ENCODE measurements at places on chromosomes 13 and 19.

DNA sequence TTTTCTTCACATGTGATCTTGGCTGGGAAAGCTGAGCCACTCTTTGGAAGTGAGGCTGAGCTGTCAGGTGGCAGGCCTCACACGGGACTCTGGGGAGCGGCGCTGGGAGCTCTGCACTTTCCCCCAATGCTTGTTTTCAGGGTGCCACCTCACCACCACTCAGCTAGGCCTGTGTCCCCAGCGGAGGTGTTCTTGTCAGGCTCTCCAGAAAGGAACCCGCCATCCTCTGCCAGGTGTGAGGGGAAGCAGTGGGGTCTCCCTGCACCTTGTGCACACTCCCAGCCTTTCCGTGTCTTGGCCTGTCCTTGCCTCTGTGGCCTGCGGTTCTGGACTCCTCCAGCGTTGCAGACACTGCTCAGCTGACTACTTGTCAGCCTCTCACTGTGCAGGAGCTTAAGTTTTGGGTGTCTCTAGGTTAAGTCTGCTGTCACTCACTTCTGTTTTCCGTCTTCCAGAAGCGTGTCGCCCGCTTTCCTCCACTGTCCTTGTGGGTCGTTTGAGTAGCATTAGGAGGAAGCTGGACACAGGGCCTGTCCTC is 51.9 kb downstream of the GGACT start:
- DNase-seq = no peak

DNA sequence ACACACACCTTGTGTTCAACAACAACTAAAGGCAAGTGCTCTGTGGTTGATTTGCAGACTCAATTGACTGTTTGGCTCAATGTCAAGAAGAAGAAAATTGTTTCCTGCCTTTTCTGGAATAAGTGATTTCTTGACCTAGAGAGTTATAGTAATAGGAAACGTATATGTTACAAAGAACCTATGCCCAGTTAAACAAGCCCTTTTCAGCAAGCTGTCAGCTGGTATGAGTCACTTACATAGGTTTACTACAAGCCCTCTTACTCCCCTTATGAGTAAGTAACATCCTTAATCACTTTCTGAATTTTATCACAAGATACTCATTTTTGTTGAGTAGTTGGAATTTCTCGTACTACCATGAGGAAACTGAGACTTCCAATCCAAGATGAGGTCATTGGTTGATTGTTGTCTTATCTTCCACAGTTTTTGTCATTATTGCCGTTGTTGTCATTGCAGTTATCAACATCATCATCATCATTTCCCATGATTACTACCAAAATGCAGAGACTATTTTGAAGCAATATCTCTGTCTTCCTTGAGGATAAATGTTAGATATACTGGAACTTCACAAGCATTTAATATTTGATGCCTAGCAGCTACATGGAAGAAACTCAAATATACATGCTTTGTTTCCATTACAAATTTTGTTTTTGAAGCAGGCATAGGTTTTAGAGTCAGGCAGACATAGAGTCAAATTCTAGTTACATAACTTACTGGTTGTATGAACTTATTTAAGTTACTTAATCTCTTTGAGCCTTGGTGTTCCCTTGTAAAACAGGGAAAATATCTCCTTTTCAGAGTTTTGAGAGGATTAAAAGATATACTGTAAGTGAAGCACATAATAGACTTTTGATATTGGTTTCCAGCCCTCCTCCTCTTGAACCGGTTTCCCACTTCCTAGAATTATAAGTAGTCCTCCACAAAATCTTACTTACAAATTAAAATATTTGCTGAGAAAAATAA is 106.0 kb downstream of the RAP2A start:
- no peak for DNase-seq

DNA sequence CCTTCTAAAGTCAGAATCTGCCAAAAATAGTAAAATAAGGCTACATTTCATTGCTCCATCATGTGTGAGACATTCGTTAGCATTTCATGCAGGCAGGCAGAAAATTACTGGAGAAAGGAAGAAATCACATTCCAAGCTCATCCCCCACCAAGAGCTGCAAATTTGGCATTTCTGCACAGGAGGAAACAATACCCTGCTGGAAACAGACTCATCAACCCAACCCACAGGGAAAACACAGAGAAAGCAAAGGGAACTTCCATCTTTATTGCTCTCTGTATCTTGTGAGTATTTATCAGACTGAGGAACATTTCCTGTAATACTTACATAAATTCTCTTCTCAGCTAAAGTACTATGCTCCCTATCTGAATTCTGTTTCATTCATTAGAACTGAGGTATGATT is 95.7 kb downstream of the KCTD12 start:
- DNase-seq = no peak

DNA sequence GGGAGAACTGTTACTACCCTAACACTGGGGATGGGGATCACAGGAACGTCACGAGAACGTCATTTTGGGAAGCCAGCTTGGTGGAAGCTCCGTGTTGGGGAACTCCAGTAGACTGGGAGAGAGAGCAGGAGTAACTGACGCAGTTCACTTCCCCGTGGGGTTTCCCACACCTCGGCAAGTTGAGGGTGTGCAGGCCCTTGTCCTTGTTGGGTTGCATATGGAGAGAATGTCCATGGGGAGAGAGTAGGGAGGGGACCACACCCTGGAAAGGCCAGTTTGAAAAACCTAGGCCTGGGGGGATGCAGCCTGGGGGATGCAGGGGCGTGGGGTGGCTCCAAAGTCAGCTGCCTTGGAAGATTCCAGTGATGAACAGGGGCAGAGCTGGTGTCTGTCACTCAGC is 50.7 kb upstream of the MCF2L start:
- DNase-seq = no peak

DNA sequence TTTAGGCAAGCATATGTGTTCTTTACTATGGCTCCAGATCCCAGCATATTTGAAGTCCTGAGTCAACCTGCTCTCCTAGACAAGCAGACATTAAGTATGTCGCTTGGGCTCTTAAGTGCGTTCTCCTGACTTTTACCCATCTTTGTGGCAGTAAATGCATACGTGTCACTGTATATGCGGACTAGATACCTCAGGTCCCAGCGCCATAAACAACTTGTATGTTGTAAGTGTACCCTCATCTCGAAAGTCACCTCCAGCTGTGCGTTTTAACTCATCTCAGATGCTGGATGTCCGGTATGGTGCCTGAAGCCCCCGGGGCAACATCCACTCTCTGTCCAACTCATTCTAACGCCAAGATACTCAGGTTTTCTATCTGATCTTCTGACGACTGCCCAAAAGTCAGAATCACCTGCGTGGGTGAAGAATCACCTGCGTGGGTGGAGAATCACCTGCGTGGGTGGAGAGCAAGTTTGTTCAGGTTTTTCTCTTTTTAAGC is 1.7 kb downstream of the PTOV1 start:
- DNase-seq = no peak
